ENCODE measurements at places on chromosomes 11 and 22.

DNA sequence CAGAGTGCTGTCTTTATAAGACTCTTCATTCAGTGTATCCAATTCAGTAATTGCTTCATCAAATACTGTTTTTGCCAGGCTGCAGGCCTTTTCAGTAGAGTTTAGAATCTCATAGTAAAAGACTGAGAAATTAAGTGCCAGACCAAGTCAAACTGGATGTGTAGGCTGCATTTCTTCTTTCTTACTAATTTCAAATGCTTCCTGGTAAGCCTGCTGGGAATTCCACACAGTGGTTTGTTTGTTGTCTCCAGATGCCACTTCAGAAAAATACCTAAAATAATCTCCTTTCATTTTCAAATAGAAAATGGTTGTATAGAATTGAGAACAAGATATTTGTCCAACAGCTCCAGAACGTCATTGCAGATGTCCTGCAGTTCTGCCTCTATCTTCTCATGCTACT lies 34.7 kb downstream of the LDHAL6A start:
- no peak for DNase-seq
- H3K4me1 ChIP-seq = no peaks in the 10 kb centered on the region
- no peak overlapping the region for H3K4me3 ChIP-seq
- no peak overlapping the region for H3K27ac ChIP-seq

- no peak for DNase-seq
- no peak overlapping the region for H3K4me3 ChIP-seq
- no peaks in the 10 kb centered on the region for H3K4me1 ChIP-seq
- no peaks in the 10 kb centered on the region for H3K27me3 ChIP-seq
Measured at GRCh38 chr11:109326781-109327180, 95.2 kb upstream of the C11orf87 start.

- no peaks in the 10 kb centered on the region for H3K4me1 ChIP-seq
- DNase-seq = no peak
- no peak overlapping the region for H3K27ac ChIP-seq
- H3K36me3 ChIP-seq = no peaks in the 10 kb centered on the region
- no peak overlapping the region for H3K4me3 ChIP-seq
Measured at GRCh38 chr22:38901111-38901641, 29.2 kb upstream of the CBX6 start.

DNA sequence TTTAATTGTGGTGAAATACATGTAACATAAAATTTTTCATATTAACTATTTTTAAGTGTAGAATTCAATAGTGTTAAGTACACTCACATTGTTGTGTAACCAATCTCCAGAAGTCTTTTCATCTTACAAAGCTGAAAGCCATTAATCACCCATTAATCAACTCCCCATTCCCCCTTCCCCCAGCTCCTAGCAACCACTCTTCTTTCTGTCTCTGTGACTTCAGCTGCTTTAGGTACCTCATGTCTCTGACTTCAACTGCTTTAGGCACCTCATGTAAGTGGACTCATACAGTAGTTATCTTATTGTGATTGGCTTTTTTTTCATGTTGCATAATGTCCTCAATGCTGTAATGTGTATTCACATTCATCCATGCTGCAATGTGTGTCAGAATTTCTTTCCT lies 150.8 kb upstream of the NTM start:
- H3K27ac ChIP-seq = no peak overlapping the region
- peaks cover 5% of the 10 kb centered on the region for H3K27me3 ChIP-seq
- no peak for DNase-seq

GRCh38 chr11:14445542-14446530 lies 53.8 kb downstream of the COPB1 start:
- no peak for DNase-seq
- H3K4me1 ChIP-seq = no peaks in the 10 kb centered on the region
- no peaks in the 10 kb centered on the region for H3K36me3 ChIP-seq
- no peaks in the 10 kb centered on the region for H3K27me3 ChIP-seq
- no peak overlapping the region for H3K4me3 ChIP-seq

- no peaks in the 10 kb centered on the region for H3K36me3 ChIP-seq
- H3K4me3 ChIP-seq = no peak overlapping the region
Measured at GRCh38 chr22:39895682-39896081, 2.1 kb upstream of the ENTHD1 start.

DNA sequence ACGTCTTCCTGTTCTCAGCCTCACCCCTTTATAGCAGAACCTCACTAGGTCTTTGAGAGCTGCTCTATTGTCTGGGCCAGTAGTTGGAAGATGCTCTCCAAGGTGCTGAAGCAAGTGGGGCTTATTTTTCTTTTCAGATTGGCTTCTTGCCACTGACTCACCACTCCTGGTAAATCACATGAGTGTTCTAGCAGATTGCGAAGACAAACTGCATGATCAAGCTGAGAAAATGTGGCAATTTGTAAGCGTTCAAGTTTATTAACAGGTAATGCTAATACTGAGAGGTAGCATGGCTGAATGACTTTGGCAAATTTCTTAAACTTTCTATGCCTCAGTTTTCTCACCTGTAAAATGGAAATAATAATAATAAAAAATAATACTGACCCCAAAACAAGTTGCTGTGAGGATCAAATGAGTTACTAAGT lies 59.2 kb downstream of the CACNG2 start:
- no peaks in the 10 kb centered on the region for H3K27me3 ChIP-seq
- H3K4me3 ChIP-seq = no peak overlapping the region
- DNase-seq = no peak
- H3K27ac ChIP-seq = no peak overlapping the region

- no peaks in the 10 kb centered on the region for H3K27me3 ChIP-seq
- peak overlapping the region; percentile 78 for H3K4me3 ChIP-seq
- DNase-seq = no peak
- peak overlapping the region; percentile 80 for H3K27ac ChIP-seq
- peaks cover 11% of the 10 kb centered on the region for H3K36me3 ChIP-seq
- peaks cover 8% of the 10 kb centered on the region for H3K4me1 ChIP-seq
Measured at GRCh38 chr11:6390718-6391469, 620 bp downstream of the SMPD1 start.

DNA sequence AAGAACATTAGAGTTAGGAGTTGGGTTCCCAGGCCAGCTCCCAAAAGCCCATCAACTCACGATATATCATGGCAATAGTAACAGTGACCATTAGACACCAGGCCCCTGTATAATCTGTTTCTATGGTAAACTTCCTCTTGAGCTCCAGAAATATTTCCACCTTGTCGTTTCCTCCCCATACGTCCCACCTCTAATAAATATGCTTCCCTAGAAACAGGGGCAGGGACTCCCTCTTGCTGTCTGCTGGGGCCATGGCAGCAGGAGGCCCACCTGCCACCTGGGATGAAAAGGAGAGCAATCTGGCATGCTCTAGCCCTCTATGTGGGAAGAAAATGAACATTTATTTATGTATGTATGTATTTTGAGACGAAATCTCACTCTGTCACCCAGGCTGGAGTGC lies 32.2 kb upstream of the AMOTL1 start:
- H3K27ac ChIP-seq = no peak overlapping the region
- H3K4me3 ChIP-seq = no peak overlapping the region
- H3K4me1 ChIP-seq = peaks cover 9% of the 10 kb centered on the region

- H3K4me1 ChIP-seq = no peaks in the 10 kb centered on the region
- no peak overlapping the region for H3K4me3 ChIP-seq
- no peaks in the 10 kb centered on the region for H3K27me3 ChIP-seq
- no peak overlapping the region for H3K27ac ChIP-seq
- no peaks in the 10 kb centered on the region for H3K36me3 ChIP-seq
Measured at GRCh38 chr22:27840436-27840835, 38.9 kb upstream of the MN1 start.

GRCh38 chr11:116993599-116993998 lies 104.6 kb downstream of the SIK3 start:
- no peaks in the 10 kb centered on the region for H3K36me3 ChIP-seq
- no peak for DNase-seq
- no peaks in the 10 kb centered on the region for H3K27me3 ChIP-seq
- H3K27ac ChIP-seq = no peak overlapping the region

- peak overlapping the region; percentile 54 for H3K27ac ChIP-seq
- no peaks in the 10 kb centered on the region for H3K27me3 ChIP-seq
- no peak overlapping the region for H3K4me3 ChIP-seq
- DNase-seq = no peak
- peaks cover 1% of the 10 kb centered on the region for H3K4me1 ChIP-seq
- H3K36me3 ChIP-seq = no peaks in the 10 kb centered on the region
Measured at GRCh38 chr22:36405221-36405661, 17.5 kb upstream of the MYH9 start.

- DNase-seq = no peak
- H3K4me3 ChIP-seq = no peak overlapping the region
Measured at GRCh38 chr22:25134451-25134850, 65.2 kb upstream of the CRYBB3 start.

- no peaks in the 10 kb centered on the region for H3K4me1 ChIP-seq
- H3K27ac ChIP-seq = no peak overlapping the region
- no peak overlapping the region for H3K4me3 ChIP-seq
Measured at GRCh38 chr11:45617871-45618601, 47.4 kb downstream of the CHST1 start.

DNA sequence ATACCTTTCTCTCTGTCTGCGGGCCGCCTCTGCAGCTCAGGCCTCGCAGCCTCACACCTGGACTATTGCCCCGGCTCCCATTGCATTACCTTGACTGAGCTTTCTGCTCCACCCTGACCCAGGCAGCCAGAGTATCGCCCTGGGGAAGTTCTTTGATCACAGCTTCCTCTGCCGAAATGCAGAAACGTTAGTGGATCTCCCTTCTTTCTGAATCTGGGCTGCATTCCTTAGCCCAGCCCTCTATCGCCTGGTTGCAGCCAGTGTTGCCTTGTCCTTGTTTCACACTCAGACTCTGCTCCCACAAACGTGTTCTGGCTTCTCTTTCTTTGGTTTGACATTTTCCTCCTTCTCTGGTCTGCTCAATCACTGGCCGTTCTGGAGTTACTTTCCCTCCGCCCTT lies 195.7 kb downstream of the ADAMTS15 start:
- H3K4me1 ChIP-seq = no peaks in the 10 kb centered on the region
- H3K36me3 ChIP-seq = no peaks in the 10 kb centered on the region
- no peak for DNase-seq
- no peak overlapping the region for H3K4me3 ChIP-seq

- no peak overlapping the region for H3K4me3 ChIP-seq
- H3K36me3 ChIP-seq = no peaks in the 10 kb centered on the region
- H3K27me3 ChIP-seq = no peaks in the 10 kb centered on the region
- no peaks in the 10 kb centered on the region for H3K4me1 ChIP-seq
- no peak for DNase-seq
- no peak overlapping the region for H3K27ac ChIP-seq
Measured at GRCh38 chr11:42901084-42901483, 410.7 kb upstream of the API5 start.

- H3K27me3 ChIP-seq = peaks cover 10% of the 10 kb centered on the region
- no peak overlapping the region for H3K4me3 ChIP-seq
- no peaks in the 10 kb centered on the region for H3K36me3 ChIP-seq
- peaks cover 8% of the 10 kb centered on the region for H3K4me1 ChIP-seq
- no peak for DNase-seq
Measured at GRCh38 chr22:46536537-46537224, 739 bp downstream of the CELSR1 start.

- no peaks in the 10 kb centered on the region for H3K4me1 ChIP-seq
- no peak overlapping the region for H3K4me3 ChIP-seq
- DNase-seq = no peak
Measured at GRCh38 chr11:76245720-76246119, 39.4 kb upstream of the WNT11 start.

GRCh38 chr22:33923660-33924246 lies 3.5 kb upstream of the LARGE1 start:
- no peaks in the 10 kb centered on the region for H3K4me1 ChIP-seq
- no peaks in the 10 kb centered on the region for H3K36me3 ChIP-seq
- H3K27me3 ChIP-seq = no peaks in the 10 kb centered on the region
- DNase-seq = peak; percentile 44
- no peak overlapping the region for H3K27ac ChIP-seq

GRCh38 chr11:1555713-1556153 lies 16.3 kb downstream of the DUSP8 start:
- H3K4me3 ChIP-seq = no peak overlapping the region
- DNase-seq = no peak
- H3K36me3 ChIP-seq = no peaks in the 10 kb centered on the region
- H3K27me3 ChIP-seq = no peaks in the 10 kb centered on the region

GRCh38 chr11:64306876-64307622 lies 1.7 kb downstream of the ESRRA start:
- no peaks in the 10 kb centered on the region for H3K27me3 ChIP-seq
- peak overlapping the region; percentile 85 for H3K4me3 ChIP-seq
- peak overlapping the region; percentile 94 for H3K27ac ChIP-seq

DNA sequence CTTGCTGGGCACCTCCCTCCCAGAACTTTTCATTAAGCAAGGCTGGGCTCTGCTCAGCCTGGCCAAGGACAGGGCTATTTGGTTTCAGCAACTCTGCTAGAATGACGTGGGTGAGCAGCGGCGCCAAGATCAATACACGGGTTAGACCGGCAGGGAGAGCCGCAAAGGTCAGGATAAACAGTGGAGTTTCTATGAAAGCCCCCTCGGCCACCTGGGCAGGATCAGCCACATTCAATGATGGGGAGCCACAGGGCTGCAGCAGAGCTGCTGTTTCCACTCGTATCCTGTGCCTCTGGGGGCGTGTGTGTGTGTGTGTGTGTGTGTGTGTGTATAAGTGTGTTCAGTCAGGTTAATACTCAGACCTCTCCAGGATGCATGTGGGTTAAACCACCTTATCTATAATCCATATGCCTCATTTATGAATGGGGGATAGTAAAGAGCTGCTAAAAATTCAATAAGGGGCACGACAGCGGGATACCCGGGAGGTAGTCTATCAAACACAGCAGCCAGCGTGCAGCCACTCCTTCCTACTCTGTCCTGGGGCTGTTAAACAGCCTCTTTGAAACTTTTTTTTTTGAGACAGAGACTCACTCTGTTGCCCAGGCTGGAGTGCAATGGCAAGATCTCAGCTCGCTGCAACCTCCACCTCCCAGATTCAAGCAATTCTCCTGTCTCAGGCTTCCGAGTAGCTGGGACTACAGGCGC lies 34.8 kb downstream of the MYH9 start:
- H3K4me3 ChIP-seq = peak overlapping the region; percentile 22
- H3K4me1 ChIP-seq = peaks cover 58% of the 10 kb centered on the region
- H3K27me3 ChIP-seq = no peaks in the 10 kb centered on the region
- no peaks in the 10 kb centered on the region for H3K36me3 ChIP-seq

- peaks cover 4% of the 10 kb centered on the region for H3K36me3 ChIP-seq
- H3K4me1 ChIP-seq = peaks cover 63% of the 10 kb centered on the region
- peak; percentile 80 for DNase-seq
- H3K27me3 ChIP-seq = no peaks in the 10 kb centered on the region
- peak overlapping the region; percentile 73 for H3K27ac ChIP-seq
- peak overlapping the region; percentile 91 for H3K4me3 ChIP-seq
Measured at GRCh38 chr22:31345331-31346254, 553 bp downstream of the PATZ1 start.
